Lung (tissue), 17 donors: ENCODE measurements at places on chromosomes 3 and 15. TPM values are rescaled to one million over a fixed set of nuclear protein-coding genes. Genes with fewer than 3 reads are reported as not detected.

DISP2 gene
- total RNA-seq, result 1.3 TPM

CCR8 gene
- total RNA-seq, result not detected

IL12A gene
- total RNA-seq, result 3.3 TPM

RAB43 gene
- total RNA-seq, result 32.6 TPM

SIDT1 gene
- 5.0 TPM for total RNA-seq

ANKRD63 gene
- not detected for total RNA-seq

IQCH gene
- total RNA-seq, result 7.7 TPM

TTLL13 gene
- total RNA-seq, result 1.4 TPM

ITGA11 gene
- 1.7 TPM for total RNA-seq

DNA sequence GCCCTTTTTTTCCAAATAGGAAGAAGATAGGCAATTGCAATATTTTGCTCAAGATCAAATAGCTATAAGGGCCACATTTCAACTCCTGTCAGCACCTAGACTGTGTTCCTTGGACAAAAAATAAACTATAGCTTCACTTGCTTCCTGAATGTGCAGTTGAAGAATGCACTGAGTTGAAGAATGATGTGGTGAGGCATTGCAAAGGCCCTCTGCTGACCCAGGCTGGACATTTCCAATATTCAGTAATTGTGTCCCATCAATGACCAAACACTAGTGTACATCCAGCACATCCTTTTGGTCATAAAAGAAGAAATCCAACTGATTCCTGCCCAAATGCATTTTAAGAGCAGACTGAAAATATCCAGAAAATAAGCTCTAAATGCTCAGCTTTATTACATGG, 424.8 kb upstream of the TGFBR2 start:
- H3K4me1 ChIP-seq, result no peaks in the 10 kb centered on the region
- DNase-seq, result no peak
- no peaks in the 10 kb centered on the region for H3K36me3 ChIP-seq
- no peaks in the 10 kb centered on the region for H3K27me3 ChIP-seq
- H3K4me3 ChIP-seq, result no peak overlapping the region

DNA sequence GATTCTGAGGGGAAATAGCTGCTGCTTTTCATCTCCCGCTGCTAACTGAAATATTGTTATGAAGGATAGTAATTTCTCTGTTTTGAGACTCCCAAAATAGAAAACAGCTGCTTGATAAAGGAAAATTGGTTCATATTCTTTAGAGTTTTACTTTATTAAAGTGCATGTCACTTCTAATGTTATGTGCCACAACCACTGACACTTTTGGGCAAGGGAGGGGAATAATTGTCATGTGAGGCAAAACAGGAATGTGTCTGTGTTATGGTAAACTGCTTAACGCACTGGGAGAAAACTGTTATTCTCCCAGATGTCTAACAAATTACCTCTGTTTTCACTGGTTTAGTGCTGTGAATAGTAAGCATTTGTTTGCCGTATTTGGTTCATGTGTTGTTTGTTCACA, 201.6 kb downstream of the PDZRN3 start:
- H3K36me3 ChIP-seq, result no peaks in the 10 kb centered on the region
- H3K27ac ChIP-seq, result no peak overlapping the region
- no peak for DNase-seq

DNA sequence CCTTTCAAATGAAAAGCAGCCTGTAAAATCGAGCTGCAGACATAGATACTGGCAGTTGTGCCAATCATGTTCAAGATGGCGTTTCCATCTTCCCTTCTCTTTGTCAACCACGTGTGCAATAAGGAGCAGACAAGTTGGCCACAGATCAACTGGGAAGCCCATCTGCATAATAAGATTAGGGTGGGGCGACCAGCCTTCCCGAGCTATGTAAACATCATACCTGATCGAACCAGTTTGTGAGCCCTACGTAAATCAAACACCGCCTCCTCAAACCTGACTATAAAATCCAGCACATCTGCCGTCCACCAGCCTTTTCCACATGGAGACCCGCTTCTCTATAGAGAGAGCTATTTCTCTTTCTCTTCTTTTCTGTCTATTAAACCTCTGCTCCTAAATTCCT, 37.2 kb downstream of the TRIM42 start:
- no peaks in the 10 kb centered on the region for H3K36me3 ChIP-seq
- no peak for DNase-seq
- no peak overlapping the region for H3K4me3 ChIP-seq
- H3K4me1 ChIP-seq, result no peaks in the 10 kb centered on the region
- H3K27me3 ChIP-seq, result no peaks in the 10 kb centered on the region

DNA sequence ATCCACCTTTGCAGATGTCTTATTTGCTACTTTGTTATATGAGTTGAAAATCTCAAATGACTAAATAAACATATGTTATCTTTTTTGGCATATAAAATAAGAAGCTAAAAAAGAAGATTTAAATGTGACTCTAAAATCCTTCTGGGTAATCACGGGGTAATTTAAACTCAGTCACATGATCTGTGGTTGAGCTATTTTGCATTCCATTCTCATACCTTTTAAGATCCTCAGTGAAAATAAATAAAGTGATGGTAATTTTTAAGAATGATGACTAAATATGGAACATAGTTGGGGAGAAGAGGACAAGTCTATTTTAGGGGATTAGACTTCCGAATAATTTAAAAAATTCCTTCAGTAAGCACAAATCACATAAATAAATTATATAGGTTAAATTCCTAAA, 1076.8 kb downstream of the TUSC7 start:
- H3K36me3 ChIP-seq, result no peaks in the 10 kb centered on the region
- H3K4me1 ChIP-seq, result no peaks in the 10 kb centered on the region
- H3K27me3 ChIP-seq, result no peaks in the 10 kb centered on the region
- H3K4me3 ChIP-seq, result no peak overlapping the region
- H3K27ac ChIP-seq, result no peak overlapping the region

DNA sequence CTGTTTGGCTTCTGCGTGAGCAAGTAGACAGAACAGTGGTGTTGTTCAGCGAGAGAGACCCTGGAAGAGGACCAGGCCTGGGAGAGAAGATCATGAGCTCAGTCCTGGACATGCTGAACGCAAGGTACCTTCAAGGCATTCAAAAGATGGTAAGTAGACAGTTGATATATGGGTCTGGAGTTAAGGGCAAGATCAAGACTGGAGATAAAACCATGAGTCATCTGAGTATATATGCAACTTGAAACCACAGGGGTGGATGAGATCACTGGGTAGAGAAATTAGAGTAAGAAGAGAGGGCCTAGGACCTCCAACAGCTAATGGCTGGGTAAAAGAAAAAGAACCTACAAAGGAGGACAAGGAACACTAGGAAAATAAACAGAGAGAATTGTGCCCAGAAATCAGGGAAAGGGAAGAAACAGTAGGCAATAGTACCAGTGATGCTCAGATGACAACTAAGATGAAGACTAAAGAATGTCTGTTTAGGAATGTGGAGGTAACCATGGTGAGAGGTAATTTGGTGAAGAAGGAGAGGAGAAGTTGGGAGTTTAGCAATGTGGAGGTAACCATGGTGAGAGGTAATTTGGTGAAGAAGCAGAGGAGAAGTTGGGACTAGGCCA, 343.2 kb upstream of the ADAMTS9 start:
- no peak for DNase-seq
- no peak overlapping the region for H3K27ac ChIP-seq
- H3K36me3 ChIP-seq, result no peaks in the 10 kb centered on the region
- no peaks in the 10 kb centered on the region for H3K27me3 ChIP-seq
- no peaks in the 10 kb centered on the region for H3K4me1 ChIP-seq
- no peak overlapping the region for H3K4me3 ChIP-seq

DNA sequence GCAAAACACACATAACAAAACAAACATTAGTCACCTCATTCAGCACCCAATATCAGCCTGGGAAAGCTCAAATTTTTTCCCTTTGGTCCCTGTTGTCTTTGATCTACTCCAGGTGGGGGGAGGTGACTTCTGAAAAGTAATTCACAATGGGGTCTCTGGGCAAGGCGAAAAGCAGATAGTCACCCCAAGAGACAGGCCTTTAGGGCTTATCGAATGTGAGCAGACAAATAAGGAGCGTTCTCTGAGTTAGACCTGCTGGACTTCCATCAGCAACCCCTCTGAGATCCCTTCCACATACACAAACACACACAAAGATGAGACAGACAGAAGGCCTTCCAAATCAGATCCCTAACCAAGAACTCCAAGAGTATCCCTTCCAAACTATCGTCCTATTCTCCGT, 171.0 kb upstream of the SMAD3 start:
- no peak for DNase-seq
- no peak overlapping the region for H3K4me3 ChIP-seq
- peaks cover 7% of the 10 kb centered on the region for H3K4me1 ChIP-seq
- H3K36me3 ChIP-seq, result no peaks in the 10 kb centered on the region
- no peak overlapping the region for H3K27ac ChIP-seq

DNA sequence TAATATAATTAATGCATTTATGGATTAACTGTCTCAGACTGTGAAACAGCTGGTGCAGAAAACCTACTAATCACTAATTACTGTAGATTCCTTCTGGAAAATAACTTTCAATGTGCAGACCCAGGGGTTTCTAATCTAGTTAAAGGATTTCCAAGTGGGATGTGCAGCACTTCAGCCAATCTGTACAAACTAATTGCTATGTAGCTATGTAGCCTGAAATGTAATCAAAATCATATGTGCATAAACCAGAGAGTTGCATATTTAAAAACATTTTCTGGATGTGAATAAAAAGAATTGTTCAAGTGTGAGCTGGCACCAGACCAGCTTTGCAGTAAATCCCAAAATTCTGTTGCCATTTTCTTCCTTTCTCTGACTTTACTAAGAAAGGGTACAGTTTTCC, 127.5 kb upstream of the CD96 start:
- no peak for DNase-seq
- H3K27me3 ChIP-seq, result no peaks in the 10 kb centered on the region
- H3K4me3 ChIP-seq, result no peak overlapping the region
- no peaks in the 10 kb centered on the region for H3K4me1 ChIP-seq
- no peaks in the 10 kb centered on the region for H3K36me3 ChIP-seq

- no peak for DNase-seq
- no peak overlapping the region for H3K4me3 ChIP-seq
- no peak overlapping the region for H3K27ac ChIP-seq
- no peaks in the 10 kb centered on the region for H3K27me3 ChIP-seq
Observed at GRCh38 chr15:36323615-36324014, 255.8 kb upstream of the CDIN1 start.

- peak overlapping the region; percentile 40 for H3K4me3 ChIP-seq
- H3K27ac ChIP-seq, result peak overlapping the region; percentile 52
- peak; percentile 75 for DNase-seq
- no peaks in the 10 kb centered on the region for H3K36me3 ChIP-seq
- H3K27me3 ChIP-seq, result no peaks in the 10 kb centered on the region
Observed at GRCh38 chr15:89665449-89666181, 10.3 kb upstream of the KIF7 start.

- DNase-seq, result peak; percentile 74
- H3K27ac ChIP-seq, result peak overlapping the region; percentile 27
- H3K27me3 ChIP-seq, result peaks cover 3% of the 10 kb centered on the region
- no peak overlapping the region for H3K4me3 ChIP-seq
Observed at GRCh38 chr3:39260957-39261356, 18.9 kb downstream of the CX3CR1 start.

DNA sequence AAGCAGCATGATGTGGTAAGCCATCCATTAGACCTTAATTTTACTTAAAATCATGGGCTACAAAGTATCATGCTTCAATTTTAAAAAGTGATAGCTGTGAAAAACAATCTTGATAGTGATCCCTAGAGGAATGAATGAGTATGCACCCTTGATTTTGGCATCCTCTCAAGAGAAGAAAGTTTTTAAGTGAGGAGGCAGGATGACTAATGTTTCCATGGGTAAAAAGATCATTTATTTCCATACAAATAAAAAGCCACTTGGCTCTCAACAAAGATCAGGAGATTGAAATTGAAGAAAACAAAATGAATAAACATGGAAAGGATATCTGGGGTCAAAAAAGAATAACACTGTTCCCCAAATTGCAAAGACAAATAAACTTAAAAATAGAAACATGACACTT, 305.4 kb downstream of the MEX3B start:
- H3K4me1 ChIP-seq, result no peaks in the 10 kb centered on the region
- no peaks in the 10 kb centered on the region for H3K36me3 ChIP-seq
- no peak overlapping the region for H3K27ac ChIP-seq
- H3K4me3 ChIP-seq, result no peak overlapping the region
- no peaks in the 10 kb centered on the region for H3K27me3 ChIP-seq

GRCh38 chr3:140597792-140598191, 80.1 kb upstream of the TRIM42 start:
- no peak for DNase-seq
- H3K27ac ChIP-seq, result peak overlapping the region; percentile 74
- H3K36me3 ChIP-seq, result no peaks in the 10 kb centered on the region
- H3K4me3 ChIP-seq, result no peak overlapping the region
- peaks cover 9% of the 10 kb centered on the region for H3K4me1 ChIP-seq

- H3K4me1 ChIP-seq, result peaks cover 15% of the 10 kb centered on the region
- no peak for DNase-seq
- H3K4me3 ChIP-seq, result no peak overlapping the region
- H3K36me3 ChIP-seq, result peaks cover 8% of the 10 kb centered on the region
Observed at GRCh38 chr3:63955036-63955650, 43.0 kb upstream of the SCAANT1 start.

GRCh38 chr3:73536952-73537351, 87.8 kb downstream of the PDZRN3 start:
- DNase-seq, result no peak
- H3K27me3 ChIP-seq, result no peaks in the 10 kb centered on the region
- no peak overlapping the region for H3K4me3 ChIP-seq

DNA sequence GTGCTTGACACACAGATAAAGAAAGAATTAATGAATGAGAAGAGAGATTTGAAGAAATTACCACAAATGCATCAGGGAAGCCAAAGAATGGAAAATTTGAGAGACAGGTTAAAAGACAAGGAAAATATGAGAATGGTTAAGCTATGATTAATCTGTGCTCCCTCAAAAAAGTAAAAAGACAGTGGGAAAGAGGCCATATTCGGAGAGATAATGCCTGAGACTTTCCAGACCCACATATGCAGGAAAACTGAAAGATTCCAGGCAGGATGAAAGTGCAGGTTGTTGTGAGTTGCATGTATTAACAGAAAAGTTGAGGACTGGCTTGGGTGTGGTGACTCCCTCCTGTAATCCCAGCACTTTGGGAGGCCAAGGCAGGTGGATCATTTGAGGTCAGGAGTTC, 302.3 kb downstream of the UACA start:
- no peak for DNase-seq
- H3K36me3 ChIP-seq, result no peaks in the 10 kb centered on the region
- no peaks in the 10 kb centered on the region for H3K27me3 ChIP-seq
- no peaks in the 10 kb centered on the region for H3K4me1 ChIP-seq

GRCh38 chr3:123728991-123729390, 144.1 kb upstream of the HACD2 start:
- peaks cover 10% of the 10 kb centered on the region for H3K4me1 ChIP-seq
- no peak overlapping the region for H3K27ac ChIP-seq
- no peak for DNase-seq
- H3K36me3 ChIP-seq, result no peaks in the 10 kb centered on the region
